ENCODE measurements at places on chromosomes 1 and 21.
A peak's percentile ranks its signal among the peaks of the same experiment; 100 is the strongest.

GRCh38 chr1:26533951-26534509 lies 4.5 kb downstream of the RPS6KA1 start:
- DNase-seq: no peak

- DNase-seq: no peak
These were observed 6.7 kb downstream of the ZNF648 start for GRCh38 chr1:182054698-182055326.

GRCh38 chr1:59672851-59673572 lies 141.7 kb upstream of the HOOK1 start:
- no peak for DNase-seq

- no peak for DNase-seq
These were observed 13.5 kb downstream of the TNFRSF1B start for GRCh38 chr1:12180315-12180714.

DNA sequence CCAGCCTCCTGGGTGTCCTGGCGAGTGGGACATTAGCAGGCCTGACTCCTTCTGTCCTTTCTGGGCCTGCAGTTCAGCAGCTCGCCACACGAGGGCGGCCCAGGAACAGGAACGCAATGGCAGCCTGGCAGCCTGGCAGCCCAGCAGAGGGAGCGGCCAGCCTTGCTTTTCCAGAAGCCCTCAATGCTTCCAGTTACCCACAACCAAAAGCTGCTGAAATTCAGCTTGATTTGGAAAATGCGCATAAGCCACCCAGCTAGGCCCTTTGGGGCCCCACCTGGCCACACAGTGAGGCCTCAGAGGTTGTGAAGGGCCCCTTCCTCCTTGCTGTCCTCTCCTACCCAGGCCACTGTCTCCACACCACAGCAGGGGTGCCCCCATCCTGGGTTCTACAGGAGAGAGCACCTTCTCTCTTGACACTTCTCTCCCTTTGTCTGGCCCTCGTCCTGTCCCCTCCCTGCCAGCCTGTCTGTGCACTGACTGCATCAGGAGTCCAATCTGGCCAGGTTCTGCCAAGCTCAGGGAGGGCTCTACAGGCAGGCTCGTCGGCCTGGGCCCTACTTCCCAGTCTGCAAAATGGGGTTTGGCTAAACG lies 103.4 kb upstream of the VAMP3 start:
- peak; percentile 24 for DNase-seq

DNA sequence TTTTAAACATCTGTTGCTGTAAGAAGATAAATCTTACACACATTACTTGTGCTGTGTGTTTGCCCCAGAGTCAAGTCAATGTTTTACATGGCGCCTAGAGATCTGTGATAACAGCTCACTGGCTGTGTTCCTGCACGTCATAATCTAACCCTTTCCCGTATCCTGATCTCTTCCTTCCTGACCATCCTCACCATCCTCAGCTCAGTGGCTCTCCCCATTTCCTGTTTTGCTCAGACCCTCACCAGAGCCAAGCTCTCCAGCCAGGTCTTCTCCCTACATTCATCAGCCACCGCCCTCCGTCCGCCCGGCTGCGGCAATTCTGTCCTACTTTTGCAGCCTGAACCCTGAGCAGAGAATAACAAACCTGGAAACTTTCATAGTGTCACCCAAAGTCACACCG lies 824.7 kb downstream of the USP25 start:
- DNase-seq: no peak

GRCh38 chr21:37815893-37816292 lies 100.4 kb downstream of the KCNJ6 start:
- DNase-seq: no peak

- no peak for DNase-seq
These were observed 117.5 kb upstream of the APP start for GRCh38 chr21:26288026-26288425.

- DNase-seq: no peak
These were observed 1.3 kb downstream of the ADARB1 start for GRCh38 chr21:45075596-45076244.

- DNase-seq: no peak
These were observed 357.6 kb downstream of the TGFB2 start for GRCh38 chr1:218702775-218703174.

- DNase-seq: no peak
These were observed 89.2 kb upstream of the TMEM51 start for GRCh38 chr1:15064217-15064929.

DNA sequence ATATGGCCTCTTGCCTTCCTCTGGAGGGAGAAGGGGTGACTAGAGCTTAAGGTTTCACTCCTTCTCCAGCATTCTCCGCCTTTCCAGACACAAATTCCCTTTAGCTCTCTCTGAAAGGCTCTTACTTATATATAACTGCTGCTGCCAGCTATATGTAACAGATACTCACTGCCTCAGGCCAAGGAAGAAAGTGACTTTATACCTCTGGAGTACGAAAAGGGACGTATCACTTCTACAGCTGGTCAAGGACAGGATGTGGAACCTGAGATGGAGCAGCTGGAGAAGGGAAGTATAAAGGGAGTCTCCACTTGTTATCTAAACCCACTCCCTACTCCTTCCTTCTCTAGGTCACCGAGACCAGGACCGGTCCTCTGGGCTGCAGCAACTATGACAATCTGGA lies 102.4 kb downstream of the BRINP2 start:
- no peak for DNase-seq

- no peak for DNase-seq
These were observed 365.6 kb upstream of the PTBP2 start for GRCh38 chr1:96355961-96356360.

DNA sequence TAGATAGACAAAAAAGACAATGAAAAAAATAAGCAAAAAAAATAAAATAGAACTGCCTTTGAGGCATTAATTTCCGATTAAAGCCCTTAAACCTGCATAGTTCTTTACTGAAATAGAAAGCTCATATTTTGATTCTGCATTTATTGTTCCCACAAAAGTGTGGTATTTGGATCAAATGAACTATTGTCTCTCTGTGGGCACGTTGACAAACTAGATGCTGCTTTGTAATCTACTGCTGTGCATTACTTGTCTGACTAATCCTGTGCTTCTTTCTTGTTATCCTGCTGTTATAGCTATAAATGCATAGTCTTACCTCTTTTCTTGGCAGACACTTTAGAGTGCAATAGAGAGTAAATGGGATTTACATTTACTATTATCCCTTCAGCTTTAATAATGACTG lies 31.4 kb upstream of the SLC35D1 start:
- DNase-seq: no peak

GRCh38 chr1:61776091-61776490 lies 33.8 kb downstream of the PATJ start:
- no peak for DNase-seq

DNA sequence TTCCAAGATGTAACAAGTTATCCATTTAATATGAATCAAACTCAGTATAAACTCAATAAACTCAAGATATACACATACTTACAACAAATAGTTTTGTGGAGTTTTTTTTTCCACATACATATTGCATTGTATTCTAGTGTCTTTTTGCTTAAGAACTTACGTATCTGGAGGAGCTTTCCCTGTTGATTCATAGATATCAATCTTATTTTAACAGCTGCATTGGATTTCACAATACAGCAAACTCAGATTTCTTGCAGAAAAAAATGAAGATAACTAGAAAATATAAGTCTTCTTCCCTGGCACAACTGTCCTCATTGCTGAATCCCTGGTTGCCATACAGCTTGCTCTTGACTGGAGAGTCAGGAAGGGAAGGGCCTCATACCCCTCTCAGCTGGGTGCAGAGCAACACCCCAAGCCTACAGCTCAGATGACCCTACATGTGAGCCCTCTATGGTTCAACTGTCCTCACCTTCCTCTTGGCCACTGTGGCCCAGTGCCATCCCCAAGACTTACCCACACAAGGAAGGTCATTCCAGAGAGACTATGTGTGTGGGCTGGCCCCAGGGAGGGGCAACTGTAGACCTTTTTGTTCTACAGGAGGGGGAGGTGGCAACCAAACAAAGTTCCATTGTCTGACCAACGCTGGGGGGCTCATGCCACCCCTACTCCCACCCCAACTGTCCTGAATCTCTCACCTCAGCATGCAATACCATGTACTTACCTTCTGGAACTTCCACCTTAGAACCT lies 1.7 kb downstream of the MPZ start:
- no peak for DNase-seq

GRCh38 chr1:64913361-64914015 lies 52.9 kb downstream of the JAK1 start:
- DNase-seq: no peak

DNA sequence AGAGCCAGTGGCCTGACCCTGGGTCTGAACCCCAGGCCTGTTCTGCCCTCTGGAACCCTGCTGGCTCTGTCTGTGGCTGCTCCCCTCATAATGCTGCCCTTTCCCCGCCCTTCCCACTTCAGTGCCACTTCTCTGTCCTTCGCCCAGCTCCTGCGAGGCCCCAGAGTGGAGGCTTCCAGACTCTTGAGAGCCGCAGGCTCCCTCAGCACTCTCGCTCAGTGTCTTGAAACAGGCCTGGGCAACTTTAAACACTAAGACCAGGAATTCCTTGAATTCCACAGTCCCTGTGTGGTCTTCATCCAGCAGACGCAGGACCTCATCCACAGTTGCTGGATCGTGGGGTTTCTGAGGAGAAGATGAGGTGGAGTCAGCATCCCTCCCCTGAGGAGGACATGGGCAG lies 3.5 kb downstream of the CRNN start:
- DNase-seq: no peak

GRCh38 chr1:51324251-51325010 lies 5.9 kb downstream of the TTC39A start:
- DNase-seq: no peak

DNA sequence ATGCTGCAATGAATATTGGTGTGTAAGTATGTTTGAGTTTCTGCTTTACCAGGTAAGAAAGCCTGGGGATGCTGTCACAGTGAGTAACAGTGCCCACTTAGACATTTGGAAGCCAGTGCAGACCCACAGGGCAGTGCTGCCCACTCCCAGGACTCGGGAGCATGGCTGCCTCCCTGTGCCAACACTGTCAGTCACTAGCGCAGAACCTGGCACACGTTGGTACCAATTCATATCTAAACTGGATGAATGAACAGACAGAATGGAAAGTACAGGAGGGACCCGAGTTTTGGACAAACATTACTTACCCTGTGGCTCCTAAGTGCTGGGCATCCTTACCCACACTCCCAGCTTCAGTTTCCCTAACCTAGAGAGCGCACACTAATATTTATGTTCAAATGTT lies 1.6 kb upstream of the EVA1C start:
- no peak for DNase-seq
